ENCODE measurements at places on chromosomes 3 and 15. TPM values are rescaled to one million over a fixed set of nuclear protein-coding genes. Genes with fewer than 3 reads are reported as not detected.

GRCh38 chr3:70180664-70181063 lies 131.8 kb downstream of the MDFIC2 start:
- no peak overlapping the region for H3K27ac ChIP-seq
- H3K4me1 ChIP-seq: no peaks in the 10 kb centered on the region
- no peaks in the 10 kb centered on the region for H3K27me3 ChIP-seq
- no peaks in the 10 kb centered on the region for H3K36me3 ChIP-seq
- no peak for DNase-seq
- no peak overlapping the region for H3K4me3 ChIP-seq

The FRG2C gene
- total RNA-seq: not detected

The KBTBD13 gene
- not detected for total RNA-seq

DNA sequence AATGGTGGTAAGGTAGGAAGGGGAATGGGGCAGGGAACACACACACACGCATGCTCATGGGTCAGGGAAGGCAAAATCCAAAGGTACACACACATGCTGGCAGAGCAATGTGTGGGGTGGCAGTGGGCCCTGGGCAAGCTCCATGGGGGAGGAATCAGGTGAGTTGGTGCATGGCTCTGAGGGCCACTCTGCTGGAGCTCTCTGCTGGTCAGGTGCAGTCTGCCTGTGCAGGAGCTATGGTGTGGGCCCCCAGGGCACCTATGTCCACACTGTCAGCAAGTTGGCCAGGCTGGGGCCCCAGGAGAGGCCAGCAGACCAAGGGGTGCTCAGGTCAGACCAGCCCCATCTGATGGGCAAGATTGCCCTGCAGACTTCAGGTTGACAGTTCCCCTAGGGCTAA lies 90.1 kb upstream of the GAP43 start:
- peaks cover 3% of the 10 kb centered on the region for H3K27me3 ChIP-seq
- no peaks in the 10 kb centered on the region for H3K36me3 ChIP-seq
- DNase-seq: no peak
- no peak overlapping the region for H3K27ac ChIP-seq
- no peak overlapping the region for H3K4me3 ChIP-seq
- H3K4me1 ChIP-seq: no peaks in the 10 kb centered on the region

GRCh38 chr3:30855400-30856292 lies 38.8 kb downstream of the GADL1 start:
- H3K4me1 ChIP-seq: no peaks in the 10 kb centered on the region
- H3K27ac ChIP-seq: no peak overlapping the region
- peaks cover 9% of the 10 kb centered on the region for H3K27me3 ChIP-seq
- DNase-seq: no peak
- H3K4me3 ChIP-seq: no peak overlapping the region

DNA sequence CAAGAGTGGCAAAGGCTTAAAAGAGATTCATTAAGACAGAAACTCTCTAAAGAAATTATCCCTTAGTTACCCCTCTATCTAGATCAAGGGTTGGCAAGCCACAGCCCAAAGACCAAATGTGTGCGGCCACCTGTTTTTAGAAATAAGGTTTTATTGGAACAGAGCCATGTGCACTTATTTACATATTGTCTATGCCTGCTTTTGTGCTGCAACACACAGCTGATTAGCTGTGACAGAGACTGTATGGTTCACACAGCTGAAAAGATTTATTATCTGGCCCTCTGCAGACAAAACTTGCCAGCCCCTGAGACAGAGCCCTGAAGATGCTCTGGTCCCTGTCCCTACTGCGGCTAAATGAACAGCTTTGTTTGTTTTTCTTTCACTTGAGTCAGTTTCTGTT lies 88.1 kb downstream of the ADAMTS9 start:
- DNase-seq: no peak
- H3K4me3 ChIP-seq: no peak overlapping the region
- H3K4me1 ChIP-seq: no peaks in the 10 kb centered on the region

The CDCP1 gene
- total RNA-seq: 0.63 TPM

DNA sequence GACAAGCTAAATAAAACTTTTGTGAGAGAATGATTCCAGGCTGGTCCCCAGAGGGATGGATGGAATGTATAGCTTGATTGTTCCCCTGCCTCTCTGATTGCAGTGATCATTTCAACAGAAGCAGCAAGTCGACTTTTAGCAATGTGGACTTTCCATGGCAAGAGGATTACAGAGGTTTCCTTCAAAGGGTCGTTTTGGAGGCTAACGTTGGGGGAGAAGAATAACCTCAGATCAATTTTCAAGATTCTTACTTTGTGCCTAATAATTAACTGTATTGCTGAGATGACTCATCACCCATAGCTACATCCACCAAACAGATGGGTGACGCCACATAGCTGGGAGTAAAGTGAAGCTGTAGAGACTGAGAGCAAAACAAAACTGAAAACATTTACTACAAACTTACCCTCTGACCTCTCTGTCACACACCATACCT lies 79.9 kb downstream of the GTPBP8 start:
- H3K4me1 ChIP-seq: peaks cover 6% of the 10 kb centered on the region
- H3K4me3 ChIP-seq: no peak overlapping the region
- H3K27me3 ChIP-seq: peaks cover 13% of the 10 kb centered on the region

DNA sequence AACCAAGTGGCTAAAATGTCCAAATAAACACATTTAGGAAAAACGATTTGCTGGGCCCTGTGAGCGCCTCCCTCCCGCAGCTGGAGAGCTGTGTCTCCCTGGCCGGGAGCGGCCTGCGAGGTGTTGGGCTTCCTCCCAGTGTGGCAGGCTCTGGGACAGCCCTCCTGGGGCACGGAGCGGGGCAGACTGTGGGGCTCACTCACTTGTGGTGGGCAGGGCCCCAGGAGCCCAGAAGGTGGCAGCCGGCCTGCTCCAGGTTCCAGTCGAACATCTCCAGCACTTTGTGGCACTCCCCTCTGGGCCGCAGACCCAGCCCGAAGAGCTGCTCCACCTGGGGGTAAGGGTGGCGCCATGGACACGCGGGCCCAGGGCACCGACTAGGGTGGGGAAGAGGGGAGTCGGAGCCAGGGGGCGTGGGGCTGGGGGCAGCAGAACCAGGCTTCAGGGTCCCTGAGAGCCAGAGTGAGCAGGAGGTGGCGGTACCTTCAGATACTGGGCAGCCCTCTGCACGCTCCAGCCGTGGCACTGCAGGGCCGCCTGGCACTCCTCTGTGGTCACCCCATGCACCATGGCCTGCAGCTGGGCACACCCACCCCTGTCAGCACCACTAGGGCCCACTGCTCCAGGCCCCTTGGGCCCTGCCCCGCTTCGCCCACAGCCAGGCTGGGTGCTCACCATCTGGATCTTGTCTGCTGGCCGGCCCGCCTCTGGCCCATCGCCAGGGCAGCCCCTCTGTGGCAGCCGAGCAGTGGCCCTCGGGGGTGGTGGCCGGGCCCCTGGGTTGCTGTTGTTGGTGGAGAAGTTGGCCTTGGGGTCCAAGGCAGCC lies 41.5 kb downstream of the TNK2 start:
- H3K4me3 ChIP-seq: no peak overlapping the region
- H3K4me1 ChIP-seq: peaks cover 22% of the 10 kb centered on the region
- peaks cover 5% of the 10 kb centered on the region for H3K27me3 ChIP-seq
- no peak for DNase-seq

- peaks cover 8% of the 10 kb centered on the region for H3K36me3 ChIP-seq
- no peak for DNase-seq
- H3K27ac ChIP-seq: no peak overlapping the region
- no peak overlapping the region for H3K4me3 ChIP-seq
- peaks cover 34% of the 10 kb centered on the region for H3K4me1 ChIP-seq
These were observed 157.9 kb upstream of the SLC2A2 start for GRCh38 chr3:171184372-171184771.

The SLC12A1 gene
- total RNA-seq: not detected

Measured in HFFc6 (cell line).